ENCODE measurements at places on chromosomes 16 and 17.

GRCh38 chr17:73603971-73604370 lies 40.3 kb downstream of the SDK2 start:
- DNase-seq, result no peak

GRCh38 chr16:7545251-7545650 lies 212.6 kb downstream of the RBFOX1 start:
- no peak for DNase-seq

GRCh38 chr16:53415504-53415903 lies 18.8 kb upstream of the RBL2 start:
- DNase-seq, result peak; percentile 31

DNA sequence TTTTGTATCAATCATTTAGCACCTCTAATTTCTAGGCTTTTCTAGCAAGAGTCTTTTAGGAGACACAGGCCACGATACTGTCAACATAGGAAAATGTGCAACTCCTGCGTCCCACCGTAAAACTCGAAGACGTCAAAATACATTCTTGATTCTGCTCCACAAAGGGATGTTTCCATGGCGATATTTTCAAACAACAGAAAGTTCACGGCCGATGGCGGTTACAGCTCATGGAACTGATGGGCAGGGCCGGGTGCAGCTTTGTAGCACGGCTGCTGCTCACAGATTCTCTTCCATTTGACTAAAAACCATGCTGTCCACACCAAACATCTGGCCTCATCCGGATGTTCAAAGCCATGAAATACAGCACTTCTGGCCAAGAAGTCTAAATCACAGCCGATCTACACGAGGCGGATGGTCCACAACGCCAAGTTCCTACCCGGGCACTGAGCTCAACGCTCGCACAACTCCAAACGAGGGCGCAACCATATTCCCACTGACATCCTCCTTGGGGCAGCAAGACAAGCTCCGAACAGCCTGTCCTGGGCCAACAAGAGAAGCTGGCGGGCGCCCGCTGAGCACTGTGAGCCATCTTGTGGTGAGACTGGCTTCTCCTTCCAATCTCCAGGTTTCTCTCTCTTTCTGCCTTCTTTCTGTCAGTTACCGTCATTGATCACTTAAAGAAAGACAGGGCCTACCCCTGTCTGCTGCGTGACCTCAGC lies 79.8 kb downstream of the ZNF778 start:
- DNase-seq, result no peak

GRCh38 chr16:58393138-58393504 lies 850 bp downstream of the GINS3 start:
- DNase-seq, result peak; percentile 15

- DNase-seq, result no peak
Measured at GRCh38 chr17:37090941-37091340, 142.2 kb downstream of the AATF start.

- DNase-seq, result no peak
Measured at GRCh38 chr16:82783933-82784572, 157.3 kb downstream of the CDH13 start.

- DNase-seq, result no peak
Measured at GRCh38 chr17:10792151-10792550, 11.7 kb downstream of the TMEM238L start.

GRCh38 chr17:31431852-31432658 lies 40.6 kb downstream of the RAB11FIP4 start:
- peak; percentile 30 for DNase-seq

DNA sequence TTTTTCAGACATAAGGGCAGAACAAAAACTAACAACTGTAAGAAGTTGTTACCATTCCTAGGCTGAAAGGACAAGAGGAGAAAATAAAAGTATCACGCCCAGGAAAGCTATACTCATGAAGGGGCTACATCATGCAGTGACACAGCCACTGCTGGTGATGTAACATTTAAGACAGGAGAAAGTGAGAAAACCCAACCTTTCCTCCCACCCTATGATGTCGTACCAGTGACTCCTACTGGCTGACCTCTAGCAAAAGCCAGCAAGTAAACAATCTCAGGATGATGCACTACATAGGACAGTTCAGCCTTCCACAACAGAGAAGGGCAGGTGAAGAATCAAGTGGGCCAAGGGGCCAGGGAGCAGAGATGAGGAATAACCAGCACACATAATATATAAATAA lies 14.0 kb upstream of the OR1E2 start:
- DNase-seq, result peak; percentile 6

- no peak for DNase-seq
Measured at GRCh38 chr16:75062135-75062975, 54.2 kb downstream of the LDHD start.

Measured in HepG2 (cell line).